Fibroblast of skin of scalp (primary cell): ENCODE measurements at places on chromosomes 2 and 18.
A peak's percentile ranks its signal among the peaks of the same experiment; 100 is the strongest.

GRCh38 chr2:240154606-240155005, 14.1 kb upstream of the OTOS start:
- DNase-seq: no peak

- no peak for DNase-seq
Observed at GRCh38 chr2:8634466-8635172, 47.2 kb upstream of the ID2 start.

GRCh38 chr18:58400331-58400870, 228.5 kb downstream of the ALPK2 start:
- DNase-seq: peak; percentile 50

GRCh38 chr2:236575510-236575909, 5.9 kb downstream of the ACKR3 start:
- no peak for DNase-seq

GRCh38 chr2:221308507-221309066, 263.5 kb downstream of the EPHA4 start:
- no peak for DNase-seq

- DNase-seq: no peak
Observed at GRCh38 chr2:131029812-131030211, 63.4 kb downstream of the FAM168B start.

DNA sequence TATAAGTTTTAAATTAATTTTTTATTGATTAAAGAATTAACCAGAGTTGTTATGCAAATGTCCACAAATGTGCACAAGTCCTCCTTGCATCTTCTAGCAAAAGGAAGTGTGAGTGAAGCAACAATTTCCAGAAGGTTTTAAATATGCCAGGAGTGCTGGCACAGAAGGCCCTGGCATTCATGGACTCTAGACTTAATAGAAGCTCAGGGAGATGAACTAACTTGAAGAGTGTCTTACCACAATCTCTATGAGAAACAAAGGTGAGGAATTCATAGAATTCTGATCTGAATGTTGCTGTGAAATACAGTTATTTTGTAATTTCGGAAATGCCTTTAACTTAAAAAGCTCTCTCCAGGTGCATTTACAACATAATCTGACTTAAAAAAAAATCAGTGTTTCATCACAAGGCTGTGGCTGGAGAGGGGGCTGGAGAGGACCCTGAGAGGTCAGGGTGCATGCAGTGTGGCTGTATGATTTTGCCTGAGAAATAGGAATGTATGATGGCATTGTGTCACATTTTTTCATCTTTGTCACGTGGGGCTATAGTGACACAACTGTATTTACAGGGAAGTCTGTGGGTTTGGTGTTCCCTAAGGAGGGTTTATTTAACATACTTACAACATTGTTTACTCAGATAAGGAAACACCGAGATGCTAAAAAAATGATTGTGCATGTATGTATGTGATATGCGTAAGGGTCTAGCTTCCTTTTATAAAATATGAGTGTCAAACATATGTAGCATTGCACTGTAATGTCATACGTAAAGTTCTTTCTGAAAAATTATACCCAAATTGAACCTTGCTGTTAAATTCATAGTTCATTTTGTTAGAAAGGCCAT, 66.2 kb downstream of the MAP4K4 start:
- DNase-seq: peak; percentile 40

- no peak for DNase-seq
Observed at GRCh38 chr18:34976899-34977837, 64.0 kb upstream of the MAPRE2 start.

DNA sequence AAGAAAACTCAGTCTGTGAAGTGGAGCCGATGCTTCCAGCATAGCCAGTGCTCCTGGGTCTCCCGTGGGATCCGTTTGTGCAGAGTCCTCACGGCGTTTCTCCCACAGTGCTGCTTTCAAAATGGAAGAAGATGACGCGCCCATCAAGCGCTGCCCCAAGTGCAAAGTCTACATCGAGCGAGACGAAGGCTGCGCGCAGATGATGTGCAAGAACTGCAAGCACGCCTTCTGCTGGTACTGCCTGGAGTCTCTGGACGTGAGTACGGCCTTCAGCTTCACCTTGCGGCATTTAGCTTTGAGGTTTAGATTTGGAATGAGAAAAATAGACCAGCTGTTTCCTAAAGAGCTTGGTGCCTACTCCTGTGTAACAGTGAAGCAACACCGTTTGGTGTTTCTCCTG, 107.0 kb downstream of the RNF144A start:
- DNase-seq: no peak

GRCh38 chr2:171163261-171163660, 2.6 kb upstream of the TLK1 start:
- DNase-seq: no peak

- no peak for DNase-seq
Observed at GRCh38 chr2:180849851-180850250, 130.6 kb upstream of the UBE2E3 start.

DNA sequence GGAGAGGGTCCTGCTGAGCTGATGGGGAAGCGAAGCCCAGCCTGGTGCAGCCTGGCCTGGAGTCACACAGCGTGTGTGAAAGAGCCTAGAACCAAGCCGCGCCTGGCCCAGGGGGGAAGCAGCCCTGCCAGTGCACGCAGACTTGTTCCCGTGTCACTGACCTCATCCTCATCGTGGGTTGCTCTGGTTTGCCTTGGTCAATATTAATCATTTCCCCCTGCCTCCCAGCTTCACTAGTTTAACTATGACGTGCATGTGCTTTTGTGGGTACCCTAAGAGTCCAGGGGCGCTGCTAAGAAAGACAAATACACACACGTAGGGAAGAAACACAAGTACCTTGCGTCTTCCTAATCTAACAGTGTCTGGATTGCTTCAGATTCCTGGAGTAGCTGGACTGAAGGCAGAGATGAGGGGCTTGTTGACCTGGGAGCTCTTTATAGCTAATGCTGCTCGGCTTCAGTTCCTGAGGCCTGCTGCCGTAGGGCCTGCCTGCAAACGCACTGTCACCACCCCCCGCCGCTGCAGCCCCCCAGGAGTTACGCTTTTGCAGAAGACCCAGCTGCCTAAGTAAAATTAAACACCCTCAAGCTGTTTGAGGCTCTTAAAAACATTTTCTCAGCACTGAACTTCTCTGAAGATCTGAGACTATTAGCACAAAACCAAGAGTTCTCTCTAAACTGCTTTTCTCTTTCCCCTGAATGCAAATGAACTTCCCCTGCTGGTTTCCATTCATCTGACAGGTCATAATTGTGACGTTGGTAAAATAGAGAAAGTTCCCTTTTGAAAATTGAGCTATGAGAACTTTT, 159.2 kb downstream of the FAM210A start:
- DNase-seq: no peak

DNA sequence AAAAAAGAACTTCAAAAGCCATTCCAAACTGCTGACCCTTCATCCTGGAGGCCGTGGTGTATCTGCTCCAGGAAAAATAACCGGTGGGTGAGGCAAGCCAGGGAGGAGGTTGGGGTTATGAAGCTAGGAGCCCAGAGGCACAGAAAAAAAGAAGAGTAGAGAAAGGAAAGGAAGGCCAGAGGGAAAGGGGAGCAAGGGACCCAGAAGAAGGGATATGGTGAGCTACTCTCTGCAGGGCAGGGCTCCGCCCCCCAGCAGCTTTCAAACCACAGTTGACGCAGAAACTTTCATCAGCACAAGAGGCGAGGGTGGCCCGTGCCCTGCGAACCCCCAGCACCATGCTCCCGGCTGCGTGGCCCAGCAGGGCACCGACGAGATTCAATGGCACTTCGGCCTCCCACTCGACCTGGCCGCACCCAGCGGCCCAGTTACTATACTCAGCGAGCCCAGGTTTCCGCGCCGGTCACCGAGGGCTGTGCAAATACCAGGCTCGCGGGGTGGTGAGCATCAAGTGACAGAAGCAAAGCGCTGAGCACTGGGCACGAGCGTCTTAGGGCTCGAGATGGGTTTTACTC, 665 bp downstream of the MCM6 start:
- peak; percentile 60 for DNase-seq

- no peak for DNase-seq
Observed at GRCh38 chr18:60130284-60130683, 230.5 kb downstream of the PMAIP1 start.

DNA sequence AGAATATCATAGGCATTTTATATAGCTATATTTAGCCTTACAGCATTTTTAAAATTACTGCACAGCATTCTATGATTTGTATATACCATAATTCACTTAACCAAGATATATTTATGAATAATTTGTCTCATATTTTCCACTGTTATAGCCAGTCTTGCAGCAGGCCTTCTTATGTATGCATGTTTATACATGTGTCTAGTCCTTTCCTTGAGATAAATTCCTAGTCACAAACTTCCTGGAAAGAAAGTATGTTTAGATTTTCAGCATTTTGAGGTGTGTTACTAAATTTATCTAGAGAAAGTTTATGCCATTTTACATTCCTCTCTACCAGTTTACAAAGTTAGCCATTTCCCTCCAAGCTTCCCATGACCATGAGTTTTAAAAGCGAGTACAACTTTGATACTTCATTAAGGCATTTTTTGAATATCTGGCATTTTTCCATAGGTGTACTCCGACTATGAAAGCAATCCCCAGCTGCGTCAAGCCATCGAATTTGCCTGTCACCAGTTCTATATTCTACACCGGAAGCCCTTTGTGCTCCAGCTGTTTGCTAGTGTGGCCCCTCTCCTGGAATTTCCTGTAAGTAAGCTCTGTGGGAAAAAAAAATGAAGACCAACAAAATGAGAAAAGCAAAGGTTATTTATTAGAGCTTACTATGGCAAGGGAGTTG, 59.4 kb upstream of the RPE start:
- no peak for DNase-seq

DNA sequence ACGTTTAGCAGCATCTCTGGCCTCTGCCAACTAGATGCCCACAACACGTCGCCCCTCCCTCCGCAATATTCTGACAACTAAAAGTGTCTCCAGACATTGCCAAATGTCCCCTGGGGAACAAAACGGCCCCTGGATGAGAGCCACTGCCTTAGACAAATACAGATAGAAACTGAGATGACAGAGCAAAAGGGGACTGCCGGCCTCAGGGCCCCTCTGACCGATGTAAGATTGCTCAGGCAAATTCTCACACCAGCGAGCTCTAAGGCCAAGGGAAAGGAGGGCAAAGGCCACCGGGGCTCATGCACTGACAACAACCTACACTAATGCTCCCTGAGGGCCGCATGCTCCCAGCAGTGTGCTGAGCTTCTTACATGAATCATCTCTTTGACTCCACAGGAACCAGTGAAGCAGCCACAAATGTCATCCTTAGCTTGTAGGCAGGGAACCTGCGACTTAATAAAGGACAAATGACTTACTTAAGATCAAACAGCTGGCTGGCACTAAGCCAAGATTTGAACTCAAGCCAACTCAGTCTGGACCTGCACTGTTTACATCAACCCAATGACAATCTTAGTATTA, 228.5 kb downstream of the TTC32 start:
- peak; percentile 90 for DNase-seq

DNA sequence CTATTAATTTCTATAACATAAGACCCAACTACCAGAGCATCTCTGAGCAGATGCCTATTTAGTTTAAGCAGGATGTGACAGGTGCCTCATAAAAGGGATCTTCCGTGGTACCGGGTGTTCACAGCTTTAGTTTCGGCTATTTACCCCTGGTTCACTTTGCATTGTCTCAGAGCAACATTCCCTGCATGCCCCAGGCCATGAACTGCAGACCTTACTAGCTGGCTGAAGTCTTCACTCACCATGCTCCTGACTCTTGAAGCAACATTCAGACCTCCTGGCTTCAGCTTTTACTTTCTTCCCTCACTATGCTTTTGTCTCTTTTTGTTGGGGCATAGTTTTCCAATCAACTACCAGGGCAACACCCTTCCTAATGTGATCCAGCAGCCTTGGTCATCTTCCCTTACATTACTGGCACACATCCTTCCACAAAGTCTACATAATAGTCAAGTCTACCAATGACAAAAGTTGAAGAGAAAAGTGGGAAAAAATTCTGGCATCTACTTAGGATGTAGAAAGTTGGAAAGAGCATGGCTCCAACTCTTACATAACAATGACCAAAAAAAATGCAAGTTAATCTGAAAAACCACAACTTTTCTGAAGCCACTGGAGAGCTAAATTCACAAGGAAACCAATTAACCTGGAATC, 99.2 kb downstream of the SESTD1 start:
- no peak for DNase-seq
